ENCODE measurements at places on chromosomes 1 and 21.

- DNase-seq = peak; percentile 38
Measured at GRCh38 chr1:40708750-40709099, 17.2 kb downstream of the NFYC start.

GRCh38 chr1:11708554-11709350 lies 17.2 kb downstream of the DRAXIN start:
- DNase-seq = peak; percentile 71

GRCh38 chr1:59232216-59232615 lies 64.7 kb upstream of the FGGY start:
- DNase-seq = no peak

DNA sequence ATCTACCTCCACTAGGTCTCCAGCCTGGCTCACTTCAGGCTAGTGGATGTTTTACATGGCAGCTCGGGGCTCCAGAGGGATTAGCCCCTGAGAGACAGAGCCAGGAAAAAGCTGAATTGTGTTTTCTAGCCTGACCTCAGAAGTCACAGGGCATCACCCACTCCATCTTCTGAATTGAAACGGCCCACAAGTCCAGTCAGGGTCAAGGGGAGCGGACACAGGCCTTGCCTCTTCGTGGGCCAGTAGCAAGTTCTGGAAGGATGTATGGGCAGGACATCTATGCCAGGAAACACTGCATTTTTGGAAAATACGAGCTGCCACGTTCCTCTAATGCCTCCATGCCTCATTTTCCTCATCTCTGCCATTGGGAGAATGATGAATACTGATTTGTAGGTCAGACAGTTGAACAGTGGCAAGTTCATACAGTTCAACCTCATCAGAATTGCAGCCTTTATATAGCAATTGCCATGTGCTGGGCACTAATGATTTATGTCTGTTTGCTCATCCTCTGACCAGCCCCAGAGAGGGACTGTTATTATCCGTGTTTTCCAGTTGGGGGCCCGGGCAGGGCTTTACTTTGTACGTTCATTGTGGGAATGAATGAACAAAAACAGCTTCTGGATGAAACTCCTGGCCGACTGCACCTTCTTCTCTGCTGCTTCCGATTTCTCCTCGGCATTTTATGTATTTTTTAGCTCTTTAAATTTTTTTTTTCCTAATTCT lies 23.2 kb upstream of the PCBP3 start:
- DNase-seq = no peak

- DNase-seq = no peak
Measured at GRCh38 chr1:38272515-38272914, 225.9 kb upstream of the POU3F1 start.

DNA sequence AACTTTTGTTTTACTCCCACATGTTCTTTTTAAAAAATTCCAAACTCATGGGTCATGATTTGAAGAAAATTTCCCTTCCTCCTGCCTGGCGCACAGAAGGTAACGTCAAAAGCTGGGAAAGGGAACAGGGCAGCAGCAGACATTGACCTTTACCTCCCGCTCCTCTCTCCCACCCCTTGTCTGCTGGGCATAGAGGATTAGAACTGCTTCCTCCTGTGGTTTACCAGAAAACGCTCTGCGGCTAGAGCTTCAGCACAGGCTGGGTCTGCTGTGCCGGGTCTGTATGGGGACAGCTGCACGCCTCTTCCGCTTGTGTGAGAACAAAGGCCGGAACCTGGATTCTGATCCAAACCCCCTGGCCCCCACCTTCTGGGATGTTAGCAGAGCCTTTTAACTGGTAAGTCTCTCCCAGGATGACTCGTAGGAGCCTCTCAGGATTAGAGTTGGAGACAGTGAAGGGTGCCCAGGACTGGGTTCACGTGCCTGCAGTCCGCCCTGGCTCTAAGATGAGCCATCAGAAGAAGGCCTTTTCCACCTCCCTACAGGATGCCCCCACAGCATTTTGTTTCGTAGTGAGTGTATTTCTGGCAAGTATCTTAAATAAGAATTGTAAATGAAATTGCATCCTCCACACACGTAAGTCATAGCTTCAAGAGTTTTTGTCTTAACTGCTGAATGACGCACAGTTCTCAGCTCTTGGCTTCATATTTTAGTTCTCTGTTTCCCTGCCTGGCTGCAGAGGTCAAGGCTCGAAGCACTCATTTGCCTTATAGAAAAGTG lies 5.2 kb downstream of the H6PD start:
- DNase-seq = peak; percentile 89

DNA sequence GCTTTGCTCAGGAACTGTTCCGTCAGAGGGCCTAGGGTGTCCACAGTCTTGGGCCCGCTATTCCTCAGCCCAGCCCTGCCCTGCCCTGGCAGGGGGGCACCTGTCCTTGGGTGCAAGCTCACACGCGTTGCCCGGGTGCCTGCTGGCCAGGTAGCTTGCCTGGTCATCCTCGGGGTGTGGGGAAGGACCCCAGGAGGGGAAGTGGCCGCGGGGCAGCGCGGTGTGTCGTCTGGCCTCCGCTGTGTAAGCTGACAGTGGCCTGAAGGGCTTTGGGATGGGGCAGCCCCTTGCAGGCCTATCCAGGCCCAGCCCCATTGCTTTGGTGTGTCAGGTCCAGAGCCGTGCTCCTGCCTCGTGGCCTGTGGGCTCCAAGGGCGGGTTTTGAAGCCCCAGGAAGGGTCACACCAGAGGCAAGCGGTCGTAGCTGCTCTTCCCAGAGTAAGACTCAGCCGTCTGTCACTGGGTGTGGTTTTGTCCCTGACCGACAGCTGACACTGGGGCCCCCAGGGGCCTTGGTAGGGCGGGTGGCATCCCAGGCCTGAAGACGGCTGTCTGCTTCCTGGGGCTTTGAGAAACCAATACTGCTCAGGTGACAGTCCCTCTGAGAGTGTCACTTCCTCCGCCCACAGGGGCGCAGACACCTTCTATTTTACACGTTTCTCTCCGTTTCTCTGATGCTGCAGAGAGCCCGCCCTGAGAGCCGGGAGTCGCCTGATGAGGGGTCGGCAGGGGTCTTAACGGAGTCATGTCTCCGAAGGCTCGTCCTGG lies 72.1 kb downstream of the SKI start:
- peak; percentile 31 for DNase-seq

- DNase-seq = no peak
Measured at GRCh38 chr1:160486453-160486852, 36.6 kb downstream of the SLAMF6 start.

- no peak for DNase-seq
Measured at GRCh38 chr1:114164840-114165543, 11.3 kb upstream of the SYT6 start.

DNA sequence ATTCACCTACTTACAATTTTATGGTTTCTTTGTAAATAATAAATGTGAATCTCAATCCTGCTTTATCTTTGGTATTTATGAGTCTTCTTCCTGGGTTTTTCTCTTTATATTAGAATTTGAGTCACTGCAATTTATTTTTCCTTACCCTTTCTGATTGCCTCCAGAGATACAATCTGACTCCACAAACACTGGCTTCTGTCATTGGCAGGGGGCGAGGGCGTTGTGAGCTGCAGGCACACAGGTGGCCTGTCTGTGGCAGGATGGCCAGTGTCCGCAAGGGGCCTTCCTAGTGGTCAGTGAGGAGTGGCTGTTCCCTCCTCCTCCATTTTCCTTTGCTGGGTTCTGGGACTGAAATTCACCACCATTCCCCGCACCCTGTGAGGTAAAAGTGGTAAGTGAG lies 2.0 kb upstream of the MTARC1 start:
- no peak for DNase-seq

DNA sequence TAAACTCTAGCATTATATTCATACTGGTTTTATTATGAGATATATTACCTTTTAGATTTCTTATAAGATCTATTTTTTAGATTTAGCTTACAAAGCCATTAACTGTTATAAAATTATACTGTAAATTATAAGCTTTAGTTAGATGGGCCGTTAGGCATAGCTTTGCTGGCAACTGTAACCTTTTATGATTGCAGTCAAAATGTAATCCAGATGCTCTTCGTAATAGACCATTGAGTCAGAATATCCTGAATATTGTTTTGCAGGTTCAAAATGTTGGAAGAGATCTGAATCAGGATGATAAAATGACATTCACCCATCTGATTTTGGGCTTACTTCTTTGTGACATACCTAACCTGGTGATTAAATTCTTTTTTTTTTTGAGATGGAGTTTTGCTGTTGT lies 20.9 kb downstream of the ITSN1 start:
- DNase-seq = no peak

DNA sequence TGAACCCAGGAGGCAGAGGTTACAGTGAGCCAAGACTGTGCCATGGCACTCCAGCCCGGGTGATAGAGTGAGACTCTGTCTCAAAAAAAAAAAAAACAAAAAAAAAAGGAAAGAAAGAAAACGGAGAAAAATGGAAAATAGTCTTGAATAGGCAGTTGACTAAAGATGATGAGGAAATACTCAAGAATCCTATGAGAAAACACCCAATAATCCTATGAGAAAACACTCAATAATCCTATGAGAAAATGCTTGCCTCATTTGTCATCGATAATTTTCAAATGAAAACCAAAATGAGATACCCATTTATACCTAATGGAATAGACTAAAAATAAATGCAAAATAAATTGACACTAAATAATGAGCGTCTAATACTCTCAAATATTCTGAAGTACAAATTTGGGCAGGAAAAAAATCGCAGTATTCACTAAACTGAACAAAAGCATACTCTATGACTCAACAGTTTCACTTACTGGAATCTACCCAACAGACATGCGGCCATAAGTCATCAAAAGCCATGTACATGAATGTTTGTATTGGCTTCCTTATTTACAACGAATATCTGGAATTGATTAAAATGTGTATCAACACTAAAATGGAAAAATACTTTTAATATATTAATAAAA lies 733.9 kb upstream of the CHRM3 start:
- no peak for DNase-seq

GRCh38 chr1:5830771-5831599 lies 161.2 kb downstream of the NPHP4 start:
- DNase-seq = no peak

- peak; percentile 90 for DNase-seq
Measured at GRCh38 chr1:89358287-89358893, 5.5 kb upstream of the GBP6 start.

DNA sequence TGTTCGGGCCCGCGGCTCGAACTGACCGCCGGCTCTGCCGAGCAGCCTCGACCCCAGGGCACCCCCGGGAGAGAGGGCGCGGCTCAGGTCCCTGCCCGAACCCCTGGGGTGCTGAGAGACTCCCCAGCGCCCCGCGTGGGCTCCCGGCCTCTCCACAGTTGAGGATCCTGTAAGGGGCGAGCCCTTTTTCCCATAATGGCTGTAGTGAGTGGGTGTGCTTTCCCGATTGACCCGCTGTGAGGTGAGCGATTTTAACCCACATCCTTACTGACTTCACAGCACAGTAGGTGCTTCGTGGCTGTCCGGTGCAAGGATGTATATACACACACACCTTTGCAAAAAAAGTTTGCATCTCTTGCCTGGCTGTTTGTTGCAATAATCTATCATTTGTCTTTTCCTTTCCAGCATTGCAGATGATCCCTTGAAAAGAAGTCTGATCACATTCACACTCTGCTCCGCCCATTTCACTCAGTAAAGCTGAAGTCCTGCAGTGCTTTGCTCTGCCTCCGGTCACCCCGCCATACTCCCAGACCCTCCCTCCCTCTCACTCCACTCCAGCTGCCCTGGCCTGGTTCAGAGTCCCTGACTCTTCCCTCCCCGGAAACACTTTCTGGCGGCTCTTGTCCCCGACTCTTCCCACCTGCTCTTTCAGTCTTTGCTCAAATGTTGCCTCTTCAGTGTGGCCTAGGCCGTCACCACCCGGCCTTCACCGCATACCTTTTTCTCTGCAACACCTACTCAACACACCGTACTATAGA lies 955 bp upstream of the UBE2G2 start:
- peak; percentile 13 for DNase-seq

- no peak for DNase-seq
Measured at GRCh38 chr1:41598325-41598724, 113.8 kb upstream of the EDN2 start.

DNA sequence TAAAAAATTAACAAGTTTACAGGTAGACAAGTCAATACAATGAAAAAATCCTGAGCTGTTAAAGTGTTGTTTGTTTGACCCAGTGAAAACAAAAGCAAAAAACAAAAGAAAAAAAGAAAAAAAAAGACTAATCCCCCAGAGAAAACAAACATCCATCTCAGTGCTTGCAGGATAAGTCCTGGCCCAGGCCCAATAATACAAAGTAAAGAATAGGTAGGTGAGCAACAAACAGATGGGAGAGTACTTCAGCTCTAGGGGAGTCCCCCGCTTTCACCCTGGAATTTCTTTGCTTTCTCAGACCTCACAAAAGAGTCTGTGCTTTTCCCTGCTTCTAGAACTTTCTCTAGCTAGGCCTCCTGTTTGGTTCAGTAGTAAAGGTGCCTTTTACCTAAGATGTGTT lies 70.3 kb downstream of the ABCA4 start:
- no peak for DNase-seq

DNA sequence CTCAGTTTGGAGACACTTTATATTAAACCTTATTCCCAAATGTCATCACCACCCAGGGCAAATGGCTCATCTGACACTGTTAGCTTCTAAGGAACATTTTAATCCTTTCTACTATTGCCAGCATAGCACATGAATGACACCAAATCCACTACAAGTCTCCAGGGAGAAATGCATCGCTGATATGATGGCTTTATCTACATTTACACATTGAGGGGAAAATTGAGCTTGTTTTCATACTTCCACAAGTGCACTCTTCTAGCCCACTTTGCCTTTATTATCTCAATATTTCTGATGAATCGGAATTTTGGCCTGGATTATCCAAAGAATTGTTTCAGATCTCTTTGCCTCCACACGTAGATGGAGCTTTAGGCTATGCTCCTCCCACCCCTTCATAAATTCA lies 75.4 kb downstream of the RUNX1 start:
- DNase-seq = no peak

DNA sequence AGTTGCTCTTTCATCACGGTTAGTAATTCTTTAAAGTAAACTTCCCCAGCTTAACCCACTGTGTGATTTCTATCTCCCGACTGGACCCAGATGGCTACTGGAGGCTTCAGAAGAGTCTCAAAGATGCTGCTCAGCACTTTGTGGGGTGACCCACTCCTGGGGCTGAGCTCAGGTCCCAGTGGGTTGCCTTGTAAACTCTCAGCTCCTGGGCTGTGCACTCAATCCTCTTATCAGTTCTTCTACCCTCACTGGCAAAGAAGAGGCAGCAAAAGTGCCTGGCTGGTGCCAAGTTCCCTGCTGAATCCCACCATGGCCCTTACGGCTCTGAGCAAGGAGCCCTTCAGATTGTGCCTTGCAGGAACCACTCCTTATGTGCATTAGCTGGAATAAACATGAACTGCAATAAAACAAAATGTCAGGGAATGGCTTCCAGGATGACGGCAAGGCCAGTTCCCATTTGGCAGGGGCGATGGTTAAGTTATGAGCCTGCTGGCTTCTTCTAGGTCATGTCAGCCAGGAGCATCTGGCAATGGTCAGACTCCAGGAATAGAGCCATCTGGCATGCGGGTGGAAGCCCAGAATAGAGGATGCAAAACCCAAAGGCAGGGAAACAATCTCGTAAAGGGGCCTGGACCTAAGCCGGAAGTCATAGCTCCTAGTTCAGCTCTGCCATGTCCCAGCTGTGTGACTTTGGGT lies 6.8 kb downstream of the MYOC start:
- DNase-seq = no peak

DNA sequence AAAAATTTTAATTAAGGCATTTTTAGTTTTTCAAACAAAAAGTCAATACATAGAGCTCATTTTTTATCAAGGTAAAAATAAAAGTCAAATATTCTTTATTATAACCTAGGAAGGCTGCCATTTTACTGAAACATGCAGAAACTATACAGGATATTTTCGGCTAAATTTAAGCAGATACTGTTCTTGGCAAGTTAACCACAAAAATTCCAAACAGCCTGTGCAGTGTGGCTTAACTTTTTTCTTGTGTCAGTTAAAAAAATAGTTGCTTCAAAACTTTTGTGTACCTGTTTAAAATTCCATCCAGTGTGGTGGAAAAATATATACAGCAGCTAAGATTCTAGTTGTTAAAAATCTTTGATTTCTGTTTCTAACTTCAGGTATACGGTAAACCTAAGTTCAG lies 135.0 kb downstream of the ATP5PO start:
- no peak for DNase-seq

Measured in suppressor macrophage treated with lipopolysaccharide for 1 hour (primary cell).